ENCODE measurements at places on chromosomes 1 and 21.

DNA sequence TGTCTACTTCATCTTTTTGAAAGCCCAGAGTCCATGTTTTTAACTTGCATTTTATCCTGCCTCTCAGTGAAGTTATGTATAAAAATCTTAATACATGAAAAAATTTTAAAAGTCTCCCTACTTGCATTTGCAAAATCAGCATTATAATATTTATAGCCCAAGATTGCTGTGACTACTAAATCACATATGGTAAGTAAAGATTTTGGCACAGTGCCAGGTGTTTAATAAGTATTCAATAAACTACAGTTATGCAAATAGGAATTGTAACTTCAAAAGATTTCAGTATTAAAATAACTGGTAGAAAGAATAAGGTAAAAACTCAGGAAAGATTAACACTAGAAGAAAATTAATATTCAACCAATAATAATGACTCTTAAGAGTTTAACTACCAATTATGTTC lies 641.7 kb downstream of the LRRIQ3 start:
- DNase-seq = no peak

DNA sequence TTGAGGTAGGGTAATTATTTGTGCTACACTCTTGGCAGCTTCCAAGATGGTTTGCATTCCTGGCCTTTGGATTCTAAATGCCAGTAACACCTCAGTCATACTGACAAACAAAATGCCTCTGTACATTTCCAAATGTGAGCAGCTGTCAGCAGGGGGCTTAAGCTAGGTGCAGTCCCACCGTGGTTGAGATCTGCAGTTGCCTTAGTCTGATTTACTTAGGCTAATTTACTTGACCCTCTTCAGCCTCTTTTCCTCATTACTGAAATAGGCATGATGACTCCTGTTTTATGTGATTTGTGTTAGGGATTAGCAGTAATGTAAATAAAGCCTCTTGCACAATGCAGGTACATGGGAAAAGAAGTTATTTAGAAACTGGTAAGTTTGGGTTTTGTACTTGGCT lies 13.5 kb upstream of the SPATA1 start:
- no peak for DNase-seq

DNA sequence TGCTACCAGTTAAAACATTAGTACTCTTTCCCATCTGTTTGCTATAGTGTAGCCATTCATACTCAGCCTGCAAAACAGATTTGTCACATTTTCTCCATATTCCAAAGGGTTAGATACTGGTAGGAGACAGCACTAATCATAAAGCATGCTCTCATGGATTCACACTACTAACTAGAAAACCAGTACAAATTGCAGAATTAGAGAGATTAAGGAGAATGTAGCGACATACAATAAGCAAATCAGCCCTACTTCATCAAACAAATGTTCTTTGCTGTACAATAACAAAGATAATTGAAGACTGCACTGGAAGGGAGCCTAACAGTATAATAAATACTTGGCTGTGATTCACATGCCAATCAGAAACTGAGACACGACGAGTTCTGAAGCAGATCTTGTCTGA lies 368.0 kb upstream of the PRMT6 start:
- DNase-seq = no peak

DNA sequence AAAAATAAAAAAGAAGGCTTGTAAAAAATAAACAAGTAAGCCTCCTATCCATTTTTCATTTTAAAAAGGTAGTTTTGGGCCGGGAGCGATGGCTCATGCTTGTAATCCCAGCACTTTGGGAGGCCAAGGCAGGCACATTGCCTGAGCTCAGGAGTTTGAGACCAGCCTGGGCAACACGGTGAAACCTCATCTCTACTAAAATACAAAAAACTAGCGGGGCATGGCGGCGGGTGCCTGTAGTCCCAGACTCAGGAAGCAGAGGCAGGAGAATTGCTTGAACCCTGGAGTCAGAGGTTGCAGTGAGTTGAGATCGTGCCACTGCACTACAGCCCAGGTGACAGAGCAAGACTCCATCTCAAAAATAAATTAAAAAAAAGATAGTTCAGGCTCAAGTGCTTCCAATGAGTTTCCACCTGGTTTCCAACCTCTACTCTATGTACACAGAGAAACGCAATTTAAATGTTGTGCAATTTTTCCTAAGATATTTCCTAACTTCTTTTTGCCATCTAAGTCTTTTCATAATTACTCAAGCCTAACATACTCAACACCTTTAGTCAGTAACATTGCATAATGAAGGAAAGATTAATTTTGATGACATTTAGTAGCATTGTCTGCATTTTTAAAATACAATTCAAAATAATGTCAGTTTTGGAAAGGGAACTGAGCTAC lies 106.3 kb downstream of the KCNT2 start:
- DNase-seq = peak; percentile 53

DNA sequence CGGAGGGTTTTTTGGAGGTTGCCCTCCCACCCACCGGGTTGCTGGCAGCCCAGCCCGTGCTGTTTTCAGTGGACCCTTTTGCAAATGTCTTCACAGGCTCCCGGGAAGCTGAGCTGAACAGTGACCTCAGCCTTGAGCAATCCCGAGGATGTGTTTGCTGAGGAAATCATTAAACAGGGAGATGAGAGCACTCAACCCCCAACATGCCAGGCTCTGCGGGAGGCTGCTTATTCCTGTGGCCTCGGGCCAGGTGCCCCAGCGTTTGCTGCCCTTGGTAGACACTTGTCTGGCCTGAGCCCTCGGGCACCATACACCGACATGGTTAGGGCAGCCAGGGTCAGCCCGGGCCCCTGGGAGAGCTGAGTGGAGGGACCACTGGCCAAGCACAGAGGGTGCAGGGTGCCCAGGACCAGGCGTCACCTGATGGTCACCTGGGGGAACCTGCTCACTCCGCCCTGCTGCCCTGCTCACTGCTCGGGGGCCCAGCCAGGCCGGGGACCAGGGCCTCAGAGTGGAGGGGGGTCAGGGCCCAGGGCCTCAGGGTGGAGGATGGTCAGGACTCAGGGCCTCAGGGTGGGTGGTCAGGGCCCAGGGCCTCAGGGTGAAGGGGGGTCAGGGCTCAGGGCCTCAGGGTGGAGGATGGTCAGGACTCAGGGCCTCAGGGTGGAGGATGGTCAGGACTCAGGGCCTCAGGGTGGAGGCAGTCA lies 42.5 kb upstream of the POFUT2 start:
- DNase-seq = peak; percentile 81

DNA sequence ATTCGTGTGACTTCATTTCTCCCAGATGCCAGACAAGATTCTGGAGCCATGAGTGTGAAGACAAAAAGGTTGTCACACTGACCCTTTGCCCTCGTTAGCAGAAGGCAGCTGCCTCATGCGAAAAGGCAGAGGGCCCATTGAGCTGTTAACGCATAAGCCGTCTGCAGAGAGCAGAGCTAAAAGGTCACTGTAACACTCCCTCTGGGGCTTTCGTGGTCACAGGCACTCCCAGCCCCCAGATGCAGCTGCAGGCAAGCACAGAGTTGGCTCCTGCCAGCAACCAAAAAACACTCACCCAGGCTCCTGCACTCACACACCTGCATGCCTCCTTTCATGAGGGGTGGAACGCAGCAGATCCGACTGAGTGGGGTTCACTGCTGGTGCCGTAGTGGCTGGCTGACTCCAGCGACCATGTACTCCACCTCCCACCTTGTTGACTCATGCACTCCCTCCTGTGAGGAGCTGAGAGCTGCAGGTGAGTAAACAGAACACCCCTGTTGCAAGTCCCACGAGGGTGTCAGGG lies 287.5 kb downstream of the SMYD3 start:
- no peak for DNase-seq

- DNase-seq = peak; percentile 84
These were observed 106.0 kb downstream of the SLC45A1 start for GRCh38 chr1:8423692-8424538.

- no peak for DNase-seq
These were observed 273.1 kb upstream of the SNX7 start for GRCh38 chr1:98388441-98388840.

Measured in posterior vena cava (tissue), 2 donors.